ENCODE measurements at places on chromosomes 11 and 22. TPM values are rescaled to one million over a fixed set of nuclear protein-coding genes. Genes with fewer than 3 reads are reported as not detected.

DNA sequence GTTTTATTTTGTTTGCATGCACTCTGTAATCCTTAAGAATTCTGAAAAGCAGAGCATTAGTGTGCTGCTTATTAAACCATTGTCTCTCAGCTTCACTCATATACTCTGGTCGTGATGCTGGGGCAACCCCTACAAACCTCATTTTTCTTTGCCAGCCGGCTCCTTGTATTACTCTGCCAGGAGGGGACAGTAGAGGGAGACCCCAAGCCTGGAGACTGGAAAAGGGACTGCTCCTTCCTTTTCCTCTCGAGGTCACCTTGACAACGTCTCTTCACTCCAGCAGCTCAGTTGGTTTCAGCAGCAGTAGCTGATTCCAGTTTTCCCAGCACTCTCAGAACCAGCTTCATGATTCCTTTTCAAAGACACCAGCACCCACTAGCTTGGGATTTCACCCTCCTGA is 2.8 kb upstream of the JHY start:
- no peak for DNase-seq

GRCh38 chr11:45224766-45225165 is 61.4 kb downstream of the SYT13 start:
- no peak for DNase-seq

Gene PHETA2
- total RNA-seq = 25.4 TPM

DNA sequence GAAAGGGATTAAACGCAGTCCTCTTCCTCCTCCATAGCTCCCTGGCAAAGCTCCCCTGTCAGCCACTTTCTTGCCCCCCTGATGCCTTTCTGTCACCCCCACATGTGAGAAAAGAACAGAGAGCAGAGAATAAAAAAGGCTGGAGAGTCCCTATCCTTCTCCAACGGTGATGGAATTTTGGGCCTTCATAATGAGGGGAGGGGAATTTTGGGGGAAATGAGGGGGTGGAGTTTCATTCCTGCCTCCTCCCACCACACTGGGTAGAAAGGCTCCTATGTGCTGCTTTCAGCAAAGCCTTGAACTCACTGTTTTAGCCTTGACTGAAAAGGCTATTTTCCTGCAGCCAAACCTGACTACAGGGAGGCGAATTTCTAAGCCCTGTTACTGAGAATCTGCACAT is 59.3 kb downstream of the C11orf58 start:
- no peak for DNase-seq

GRCh38 chr11:816433-816779 is 2.3 kb upstream of the PNPLA2 start:
- DNase-seq = no peak

GRCh38 chr11:46382646-46383403 is 1.4 kb downstream of the MDK start:
- DNase-seq = no peak

Gene OR52I1
- total RNA-seq = not detected

Gene ADAMTS8
- total RNA-seq = not detected

- no peak for DNase-seq
Measured at GRCh38 chr11:117097389-117098268, 599 bp downstream of the SIK3 start.

GRCh38 chr22:46437671-46438440 is 99.6 kb downstream of the CELSR1 start:
- DNase-seq = no peak

- no peak for DNase-seq
Measured at GRCh38 chr11:20157728-20158127, 2.5 kb downstream of the DBX1 start.
